Cardiac muscle cell (in vitro differentiated cells and primary cell): ENCODE measurements at places on chromosomes 7 and 10.
A peak's percentile ranks its signal among the peaks of the same experiment; 100 is the strongest.

GRCh38 chr10:47269294-47269693 lies 30.7 kb upstream of the GDF10 start:
- DNase-seq, result peak; percentile 43

DNA sequence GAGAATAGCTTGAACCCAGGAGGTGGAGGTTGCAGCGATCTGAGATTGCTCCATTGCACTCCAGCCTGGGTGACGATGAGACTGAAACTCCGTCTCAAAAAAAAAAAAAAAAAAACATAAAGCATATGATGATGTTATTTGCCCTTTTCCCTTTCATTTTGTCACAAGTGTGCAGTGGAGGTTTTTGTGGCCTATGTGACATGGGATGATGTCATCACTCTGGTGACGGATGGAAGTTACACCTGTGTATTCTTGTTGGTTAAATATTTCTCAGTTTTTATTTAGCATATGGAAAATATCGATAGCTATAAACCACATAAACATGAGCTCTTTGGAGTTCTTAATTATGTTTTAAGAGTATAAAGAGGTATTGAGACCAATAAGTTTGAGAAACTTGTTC lies 71.8 kb upstream of the EMX2 start:
- DNase-seq, result no peak

DNA sequence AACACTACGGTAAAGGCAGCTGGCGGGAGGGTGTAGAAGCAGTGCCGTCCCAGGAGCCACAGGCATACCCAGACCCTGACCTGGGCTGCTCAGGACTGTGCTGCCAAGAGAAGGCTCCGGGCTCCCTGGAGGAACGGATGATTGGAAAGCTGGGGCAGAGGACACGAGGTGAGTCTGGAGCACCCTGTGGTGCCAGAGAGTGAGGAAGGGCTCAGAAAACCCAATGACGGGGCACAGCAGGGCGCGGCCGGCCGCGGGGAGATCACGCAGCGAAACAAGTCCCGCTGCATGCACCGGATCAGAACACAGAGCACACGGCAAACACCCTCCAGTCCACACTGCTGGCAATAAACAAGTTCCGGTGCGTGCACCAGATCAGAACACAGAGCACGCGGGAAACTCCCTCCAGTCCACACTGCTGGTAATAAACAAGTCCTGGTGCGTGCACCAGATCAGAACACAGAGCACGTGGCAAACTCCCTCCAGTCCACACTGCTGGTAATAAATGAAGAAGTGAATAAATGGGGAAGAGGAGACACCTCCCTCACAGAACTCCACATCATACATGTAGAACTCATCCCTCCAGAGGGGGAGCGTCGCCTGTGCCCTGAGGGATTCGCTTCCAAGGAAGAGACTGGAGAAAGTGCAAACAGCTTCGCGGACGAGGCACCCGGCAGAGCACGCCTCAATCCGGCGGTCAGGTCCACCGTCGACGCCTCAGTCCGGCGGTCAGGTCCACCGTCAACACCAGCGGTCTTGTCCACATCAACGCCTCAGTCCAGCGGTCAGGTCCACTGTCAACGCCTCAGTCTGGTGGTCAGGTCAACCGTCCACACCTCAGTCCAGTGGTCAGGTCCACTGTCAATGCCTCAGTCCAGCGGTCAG lies 265.0 kb downstream of the MAD1L1 start:
- DNase-seq, result no peak

DNA sequence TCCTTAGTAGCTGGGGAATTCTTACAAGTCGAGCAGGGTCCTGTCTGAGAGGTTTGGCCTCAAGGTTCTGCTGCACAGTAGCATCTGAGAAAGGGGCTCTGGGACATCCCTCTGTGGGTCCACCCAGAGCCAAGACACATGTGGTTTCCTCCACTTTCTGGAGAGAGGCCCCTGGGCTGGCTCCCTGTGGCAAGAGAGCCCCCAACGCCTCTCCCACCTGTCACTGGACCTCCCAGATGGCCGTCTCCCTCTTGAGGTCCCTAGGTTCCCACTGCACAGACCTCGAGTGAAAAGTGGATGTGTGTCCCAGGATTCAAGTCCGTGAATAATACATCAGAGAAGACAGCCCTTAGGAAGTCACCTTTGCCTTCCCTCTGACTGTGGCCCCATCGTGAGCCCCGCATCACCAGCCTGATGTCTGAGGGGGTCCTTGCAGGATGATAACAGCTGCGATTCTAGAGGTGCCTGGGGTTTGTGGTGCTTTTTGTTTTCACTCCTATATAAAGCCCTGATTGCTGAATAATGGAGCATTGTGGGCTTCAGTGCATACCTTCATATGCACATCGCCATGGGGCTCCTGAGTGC lies 319.0 kb downstream of the GLRX3 start:
- DNase-seq, result no peak

DNA sequence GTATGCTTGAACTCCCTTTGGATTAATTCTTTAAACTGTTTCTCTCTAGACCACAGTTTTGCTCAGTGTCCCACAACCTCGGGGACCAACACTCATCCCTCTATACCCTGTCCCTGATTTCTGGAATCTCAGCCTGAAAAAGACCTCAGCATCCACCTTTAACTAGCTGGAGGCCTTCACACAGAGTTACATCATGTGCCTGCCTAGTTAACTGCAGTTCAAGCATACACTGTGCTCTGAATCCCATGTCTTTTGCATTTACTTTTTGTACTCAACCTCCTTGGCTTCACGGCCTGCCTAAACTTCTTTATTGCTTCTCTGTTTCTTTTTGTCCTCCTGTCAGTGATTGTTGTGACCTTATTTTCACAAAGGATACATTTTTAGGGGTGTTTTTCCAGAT lies 66.7 kb downstream of the PRKG1 start:
- DNase-seq, result no peak

DNA sequence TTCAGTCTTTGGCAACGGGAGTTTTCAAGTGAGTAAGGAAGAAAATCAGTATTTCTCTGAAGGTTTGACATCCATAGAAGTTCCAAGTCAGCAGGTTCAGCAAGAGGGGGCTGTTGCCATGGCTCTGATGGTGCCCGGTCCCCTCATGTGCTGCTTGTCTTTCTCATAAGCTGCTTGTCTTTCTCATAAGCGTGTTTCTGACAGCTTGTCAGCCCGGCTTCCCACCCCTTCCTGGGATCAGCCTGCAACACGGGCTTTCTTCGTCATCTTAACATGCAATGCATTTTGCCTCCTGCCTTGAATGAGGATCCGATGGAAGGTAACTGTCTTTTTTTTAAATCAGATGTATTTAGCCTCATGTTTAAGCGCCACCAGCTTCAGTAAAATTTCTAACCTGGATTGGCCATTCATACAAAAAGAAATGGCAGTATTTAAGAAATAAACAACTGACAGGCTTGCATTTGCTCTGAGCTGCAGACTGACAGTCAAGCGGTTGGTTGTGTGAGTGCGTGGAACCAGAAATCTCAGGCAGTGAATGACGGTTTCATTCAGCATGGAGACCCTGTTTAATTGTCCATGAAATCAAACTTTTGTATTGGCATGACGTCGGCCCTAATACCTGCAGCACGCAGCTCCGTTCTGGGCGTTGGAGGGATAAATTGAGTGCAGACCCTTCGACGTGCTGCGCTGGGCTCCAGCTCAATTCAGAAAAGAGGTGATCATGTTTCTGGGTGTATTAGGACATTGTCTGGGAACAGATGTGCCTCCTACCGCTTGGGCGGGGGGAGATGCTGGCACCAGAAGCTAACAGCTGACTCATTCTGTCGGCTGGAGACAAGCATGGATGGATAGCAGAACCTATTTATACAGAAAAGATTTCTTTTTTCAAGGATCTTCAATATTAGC lies 454.7 kb upstream of the FOXK1 start:
- no peak for DNase-seq

DNA sequence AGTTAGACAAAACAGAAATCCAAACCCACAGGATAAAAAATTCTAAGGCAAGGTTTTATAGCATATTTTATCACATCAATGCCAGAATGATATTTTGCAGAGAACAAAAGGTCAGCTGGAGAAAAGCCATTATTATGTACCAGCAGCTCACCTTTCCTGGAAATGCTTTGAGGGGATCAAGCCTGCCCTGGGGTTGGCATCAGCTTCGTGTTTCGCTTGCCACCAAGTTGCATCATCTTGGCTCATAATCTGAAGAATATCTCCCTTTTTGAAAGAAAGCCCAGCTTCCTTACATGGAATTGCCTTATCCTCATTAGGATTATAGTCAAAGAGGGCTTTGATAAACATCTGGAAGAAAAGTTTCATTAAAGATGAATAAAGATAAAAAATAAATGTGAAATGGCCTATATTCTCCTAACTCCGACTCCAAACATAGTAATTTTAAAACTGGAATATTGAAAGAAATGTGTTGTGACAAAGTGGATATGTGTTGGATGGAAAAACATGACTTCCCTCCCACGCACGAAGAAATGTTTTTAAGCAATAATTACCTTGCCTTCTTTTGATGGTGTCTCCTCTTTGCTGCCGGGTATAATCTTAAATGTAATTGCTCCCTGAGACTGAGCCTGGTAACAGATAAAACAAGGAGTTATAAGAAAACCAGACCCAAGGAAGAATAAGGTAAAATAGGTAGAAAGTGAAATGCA lies 121.3 kb upstream of the ODAD2 start:
- DNase-seq, result no peak

- DNase-seq, result no peak
Measured at GRCh38 chr10:31186225-31187000, 132.6 kb upstream of the ZEB1 start.

GRCh38 chr7:30159163-30159562 lies 24.4 kb downstream of the MTURN start:
- no peak for DNase-seq

- no peak for DNase-seq
Measured at GRCh38 chr10:42488416-42488815, 150.0 kb downstream of the ZNF33B start.

- DNase-seq, result no peak
Measured at GRCh38 chr7:6631605-6632004, 5.5 kb upstream of the ZNF316 start.

DNA sequence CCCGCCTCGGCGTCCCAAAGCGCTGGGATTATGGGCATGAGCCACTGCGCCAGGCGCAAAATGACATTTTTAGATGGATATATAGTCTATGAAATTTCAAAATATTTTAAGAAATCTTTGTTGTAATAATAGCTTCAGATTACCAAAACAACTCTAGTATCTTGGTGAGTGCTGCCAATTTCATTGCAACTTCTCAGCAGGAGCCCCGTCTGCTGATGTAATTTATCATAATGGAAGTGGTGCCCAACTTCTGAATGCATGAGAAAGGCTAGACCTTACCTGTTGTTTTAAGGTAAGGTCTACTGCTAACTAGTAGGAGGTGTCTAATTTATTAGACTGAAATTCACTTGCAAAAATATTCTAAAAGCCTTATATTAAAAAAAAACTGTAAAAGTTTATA lies 20.0 kb downstream of the PDSS1 start:
- DNase-seq, result no peak

DNA sequence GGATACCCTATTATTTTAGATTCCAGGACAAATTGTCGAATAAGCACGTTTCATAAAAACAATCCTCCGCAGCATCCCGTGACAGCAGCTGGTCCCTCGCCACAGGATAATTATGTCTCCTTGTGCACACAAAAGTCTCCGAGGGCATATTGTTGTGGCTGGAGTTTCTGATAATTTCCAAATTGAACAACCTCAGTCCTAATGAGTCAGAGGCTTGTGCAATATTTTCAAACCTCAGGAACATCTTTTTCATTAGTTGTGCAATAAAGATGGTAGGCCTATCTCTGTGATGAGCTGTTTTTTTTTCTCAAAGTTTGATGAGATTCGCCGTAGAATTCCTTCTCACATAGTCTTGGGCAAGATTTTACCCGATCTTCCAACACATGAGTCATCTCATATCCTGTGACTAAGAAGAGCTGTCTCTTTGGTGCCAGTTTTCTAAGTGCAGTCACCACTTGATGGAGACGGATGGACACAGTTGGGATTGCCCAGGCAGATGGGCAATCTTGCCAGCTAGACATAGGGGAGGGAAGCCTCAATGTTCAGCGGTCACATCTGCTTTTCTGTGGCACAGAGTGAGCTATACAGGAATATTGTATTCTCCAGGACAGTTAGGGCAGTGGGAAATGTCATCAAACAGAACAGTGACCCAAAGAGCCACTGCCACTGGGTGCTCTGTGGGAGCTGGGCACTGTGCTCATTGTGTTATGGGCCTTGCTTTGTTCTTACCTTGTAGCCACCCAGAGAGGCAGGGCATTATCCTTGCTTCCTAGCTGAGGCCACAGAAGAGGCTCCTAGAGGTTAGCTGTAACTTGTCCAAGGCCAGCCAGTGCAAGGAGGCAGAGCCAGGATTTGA lies 7.8 kb downstream of the HTRA1 start:
- peak; percentile 91 for DNase-seq
